ENCODE measurements at places on chromosomes 4 and X.

DNA sequence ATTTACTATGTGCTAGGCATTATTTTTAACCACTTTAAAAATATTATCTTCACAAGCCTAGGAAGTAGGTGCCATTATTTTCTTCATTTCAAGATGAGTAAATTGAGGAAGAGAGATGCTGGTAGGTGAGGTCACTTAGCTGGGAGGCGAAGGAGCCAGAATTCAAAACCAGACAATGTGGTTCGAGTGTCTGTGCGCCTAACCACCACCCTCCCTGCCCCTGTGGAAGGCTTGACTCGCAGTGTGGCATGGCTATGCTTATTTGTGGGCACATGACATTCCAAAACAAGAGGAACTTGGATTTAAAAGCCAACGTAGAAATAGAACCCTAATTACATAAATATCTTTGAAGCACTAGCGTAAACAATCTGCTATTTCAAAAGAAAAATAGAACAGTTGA is 226.6 kb upstream of the PITX2 start:
- DNase-seq: no peak

DNA sequence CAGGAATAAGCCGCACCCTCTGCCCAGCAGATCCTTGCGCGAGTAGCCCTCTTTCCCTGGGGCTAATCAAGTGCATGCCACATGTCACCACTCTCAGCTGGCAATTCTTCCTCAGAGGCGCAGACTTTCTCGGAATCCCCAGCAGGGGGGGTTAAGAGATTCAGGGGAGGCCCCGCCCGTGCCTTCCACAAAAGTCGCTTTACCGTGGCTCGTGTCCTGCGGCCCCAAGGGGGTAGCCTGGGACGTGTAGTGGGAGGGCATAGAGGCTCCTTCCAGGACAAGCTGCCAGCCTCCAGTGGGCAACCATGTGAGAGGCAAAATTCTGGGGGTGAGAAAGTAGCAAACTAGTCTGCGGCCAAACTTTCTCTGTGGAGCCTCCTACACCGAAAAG is 652 bp downstream of the SRPX start:
- DNase-seq: no peak

GRCh38 chr4:96146686-96147085 is 306.8 kb downstream of the PDHA2 start:
- DNase-seq: no peak

DNA sequence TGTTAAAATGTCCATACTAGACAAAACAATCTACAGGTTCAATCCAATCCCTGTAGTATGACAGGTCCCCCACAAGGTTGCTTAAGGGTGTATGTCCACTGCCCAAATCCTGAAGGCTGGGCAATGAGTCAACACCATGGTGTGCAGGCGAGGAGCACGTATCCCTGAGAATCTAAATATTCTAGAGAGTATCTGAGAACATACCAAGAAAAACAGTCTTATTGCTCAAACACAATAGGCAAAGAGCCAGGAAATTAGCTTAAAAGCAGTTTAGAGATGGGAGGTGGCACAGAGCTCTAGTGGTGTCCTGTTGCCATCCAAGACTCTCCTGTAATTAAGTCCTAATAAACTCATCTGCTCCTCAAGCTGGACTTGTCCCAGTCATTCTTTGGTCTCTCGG is 37.0 kb downstream of the RCHY1 start:
- no peak for DNase-seq

DNA sequence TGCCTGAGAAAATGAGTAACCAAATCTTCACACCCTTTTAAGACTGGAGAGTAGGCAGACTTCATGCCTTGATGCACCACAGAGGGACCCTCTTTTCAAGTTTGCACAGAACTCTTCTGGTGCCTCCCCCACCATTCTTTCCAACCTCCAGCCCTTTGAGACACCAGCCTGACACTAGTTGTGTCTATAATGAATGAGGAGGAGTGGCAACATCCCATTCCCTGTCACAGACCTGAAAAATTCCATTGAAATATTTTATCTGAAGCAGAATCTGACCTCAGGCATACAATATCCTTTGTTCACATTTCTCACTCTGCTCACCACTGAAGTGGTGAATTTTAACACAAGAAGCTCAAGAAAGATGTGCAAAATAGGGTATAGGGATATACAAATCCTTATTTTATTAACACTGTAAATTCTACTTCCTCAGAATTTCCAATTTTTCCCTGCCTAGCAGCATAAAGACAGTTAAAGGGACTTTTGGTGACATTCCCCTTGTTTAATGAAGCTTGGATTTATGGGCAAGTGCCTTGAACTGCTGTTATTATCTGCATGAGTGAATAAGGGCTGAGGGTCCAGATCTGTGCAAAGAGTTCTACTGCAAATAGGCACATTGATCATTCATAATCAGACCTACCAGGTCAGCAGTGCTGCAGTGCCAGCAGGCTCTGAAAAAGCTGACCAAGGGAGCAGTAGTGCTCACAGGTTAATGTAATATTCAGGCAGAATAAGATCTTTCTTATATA is 149.9 kb upstream of the PAQR3 start:
- DNase-seq: no peak

GRCh38 chr4:177680308-177680707 is 238.1 kb upstream of the AGA start:
- DNase-seq: no peak

DNA sequence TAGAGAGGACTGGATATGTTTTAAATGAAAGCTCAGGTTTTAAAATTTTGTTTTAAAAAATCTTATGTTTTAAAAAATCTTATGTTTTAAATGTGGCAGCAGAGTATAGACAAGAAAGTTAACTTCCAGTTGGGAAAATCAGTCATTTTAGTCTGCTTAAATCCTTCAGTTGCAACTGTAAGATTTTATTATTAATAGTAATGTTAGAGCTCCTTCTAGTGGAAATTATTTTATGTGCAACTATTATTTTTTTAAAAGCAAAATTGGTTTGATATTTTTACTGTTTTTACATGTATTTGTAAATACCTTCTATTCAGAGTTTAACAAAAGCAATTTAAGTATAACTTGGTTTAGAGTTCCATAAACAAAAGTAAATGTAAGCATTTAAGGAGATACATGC is 8.5 kb upstream of the NUDT6 start:
- peak; percentile 54 for DNase-seq

- DNase-seq: no peak
Observed at GRCh38 chr4:38211885-38212284, 251.7 kb downstream of the PTTG2 start.

DNA sequence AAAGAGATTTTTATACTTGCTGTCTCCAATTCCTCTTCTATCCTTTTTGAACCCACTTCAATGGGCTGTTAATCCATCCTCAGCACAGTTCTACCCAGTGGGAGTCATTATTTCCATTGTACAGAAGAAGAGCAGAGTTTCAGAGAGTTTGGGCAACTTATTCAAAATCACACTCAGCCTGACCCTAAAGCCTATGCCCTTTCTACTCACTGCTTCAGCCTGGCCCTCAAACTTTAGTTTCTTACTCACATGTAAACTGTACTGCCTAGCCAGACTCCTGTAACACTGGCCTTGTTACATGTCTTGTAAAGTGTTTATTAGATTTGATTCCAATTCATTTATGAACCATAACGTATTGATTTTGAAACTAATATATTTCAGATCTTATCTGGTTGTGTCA is 25.1 kb upstream of the USO1 start:
- no peak for DNase-seq

DNA sequence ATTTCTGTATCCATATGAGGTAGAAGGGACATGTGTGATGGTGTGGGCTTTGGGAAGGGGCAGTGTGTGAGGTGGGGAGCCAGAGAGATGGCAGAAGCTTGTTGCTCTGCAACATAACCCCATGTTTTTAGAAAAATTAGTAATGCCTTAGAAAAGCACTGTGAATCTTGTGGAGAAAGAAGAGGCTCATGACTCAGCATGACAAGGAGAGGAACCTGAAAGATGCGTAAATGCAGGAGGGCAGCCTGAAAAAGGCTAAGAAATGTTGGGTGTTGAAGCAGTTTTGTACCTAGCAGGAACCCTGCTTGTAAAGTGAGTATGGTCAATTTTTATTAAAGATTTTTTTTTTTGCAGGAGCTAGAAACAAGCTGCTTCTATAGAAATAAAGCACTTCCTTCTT is 59.8 kb downstream of the ARSJ start:
- no peak for DNase-seq

DNA sequence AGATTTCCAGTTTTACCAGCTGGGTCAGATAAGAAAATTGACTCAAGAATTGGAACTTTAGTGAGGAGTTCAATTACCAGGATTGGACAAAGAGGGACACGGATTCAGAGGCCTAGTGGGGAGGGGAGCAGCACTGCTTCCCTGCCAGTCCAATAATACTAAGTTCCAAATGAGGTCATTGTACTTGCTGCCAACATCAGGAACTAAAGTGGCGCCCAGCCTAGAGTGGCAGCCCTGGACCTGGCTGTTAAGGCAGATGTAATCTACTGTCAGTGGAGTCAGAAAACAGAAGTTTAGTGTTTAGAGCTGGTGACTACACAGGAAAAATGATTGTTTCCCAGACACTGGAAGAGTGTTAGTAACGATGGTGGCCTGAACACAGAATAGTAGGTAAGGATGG is 42.7 kb upstream of the RAPGEF2 start:
- DNase-seq: no peak

- DNase-seq: no peak
Observed at GRCh38 chr4:48122756-48123155, 11.3 kb downstream of the TXK start.

GRCh38 chr4:6404611-6405396 is 67.6 kb downstream of the PPP2R2C start:
- DNase-seq: no peak

DNA sequence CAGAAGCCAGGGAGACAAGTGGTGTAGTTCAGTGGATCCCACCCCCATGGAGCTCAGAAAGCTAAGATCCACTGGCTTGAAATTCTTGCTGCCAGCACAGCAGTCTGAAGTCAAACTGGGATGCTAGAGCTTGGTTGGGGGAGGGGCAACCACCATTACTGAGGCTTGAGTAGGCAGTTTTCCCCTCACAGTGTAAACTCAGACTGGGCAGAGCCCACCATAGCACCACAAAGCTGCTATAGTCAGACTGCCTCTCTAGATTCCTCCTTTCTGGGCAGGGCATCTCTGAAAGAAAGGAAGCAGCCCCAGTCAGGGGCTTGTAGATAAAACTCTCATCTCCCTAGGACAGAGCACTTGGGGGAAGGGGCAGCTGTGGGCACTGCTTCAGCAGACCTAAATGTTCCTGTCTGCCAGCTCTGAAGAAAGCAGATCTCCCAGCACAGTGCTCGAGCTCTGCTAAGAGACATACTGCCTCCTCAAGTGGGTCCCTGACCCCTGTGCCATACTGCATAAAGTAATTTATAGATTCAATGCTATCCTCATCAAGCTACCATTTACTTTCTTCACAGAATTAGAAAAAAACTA is 163.2 kb downstream of the HHIP start:
- no peak for DNase-seq
